ENCODE measurements at places on chromosomes 1 and 21.

DNA sequence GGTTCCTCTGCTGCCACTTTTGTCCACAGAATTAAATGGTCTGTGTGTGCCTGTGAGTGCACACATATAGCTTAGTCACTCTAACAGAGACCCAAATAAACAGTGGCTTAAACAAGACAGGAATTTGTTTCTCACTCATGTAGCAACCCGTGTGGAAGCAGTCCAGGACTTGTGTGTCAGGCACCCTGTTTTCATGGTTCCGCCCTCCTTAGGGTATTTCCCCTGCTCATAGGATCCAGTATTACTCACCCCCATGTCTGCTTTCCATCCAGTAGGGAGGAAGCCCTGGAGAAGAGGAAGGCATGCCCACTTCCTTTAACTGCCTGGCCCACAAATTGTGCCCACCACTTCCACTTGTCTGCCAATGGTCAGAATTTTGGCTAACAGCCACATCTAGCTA is 41.3 kb upstream of the TACSTD2 start:
- no peak for DNase-seq

GRCh38 chr1:1219341-1219740 is 5.4 kb upstream of the TNFRSF4 start:
- DNase-seq: no peak

- no peak for DNase-seq
Observed at GRCh38 chr1:98453066-98453465, 208.5 kb upstream of the SNX7 start.

- DNase-seq: no peak
Observed at GRCh38 chr21:46537026-46537425, 67.9 kb downstream of the S100B start.

GRCh38 chr1:30642391-30643120 is 80.8 kb downstream of the MATN1 start:
- no peak for DNase-seq

DNA sequence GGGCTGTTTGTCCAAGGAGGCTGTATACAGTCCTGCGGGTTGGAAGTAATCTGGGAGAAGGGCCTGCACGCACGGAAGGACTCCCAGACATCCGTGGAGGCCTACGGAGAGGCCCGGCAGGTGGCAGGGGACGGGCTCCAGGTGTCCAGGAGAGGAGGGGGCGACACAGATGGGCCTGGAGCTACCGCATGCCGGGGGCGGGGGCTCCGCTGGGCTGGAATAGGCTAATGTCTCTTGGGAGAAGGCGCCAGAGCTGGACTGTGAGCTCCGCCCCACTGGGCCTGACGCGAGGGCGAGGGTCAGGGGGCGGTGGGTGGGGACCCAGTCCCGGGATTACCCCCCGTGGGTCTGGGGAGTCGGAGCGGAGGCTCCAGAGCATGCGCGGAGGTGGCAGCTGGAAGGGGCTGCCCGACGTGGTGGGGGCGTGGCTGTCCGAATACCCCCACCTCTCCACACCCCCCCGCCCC is 659 bp downstream of the AGO1 start:
- DNase-seq: no peak

- no peak for DNase-seq
Observed at GRCh38 chr1:70090875-70091274, 114.5 kb downstream of the LRRC40 start.

DNA sequence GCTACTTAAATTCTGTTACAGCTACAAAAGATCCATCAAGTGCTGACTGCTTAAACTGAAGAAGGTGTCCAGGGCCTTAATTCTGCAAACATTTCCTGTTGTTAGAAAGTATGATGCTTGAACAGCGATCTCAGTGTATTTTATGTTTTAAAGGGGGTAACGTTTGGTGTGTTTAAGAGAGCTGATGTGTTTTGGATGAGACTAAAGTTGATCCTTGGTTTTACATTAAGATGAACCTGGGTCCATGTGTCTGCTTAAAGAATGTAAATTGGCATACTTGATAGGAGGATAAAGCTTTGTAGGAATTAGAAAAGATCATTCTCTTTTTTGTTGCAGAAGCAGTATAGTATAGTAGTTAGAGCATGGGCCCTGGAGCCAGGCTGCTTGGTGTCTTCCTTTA is 3.6 kb downstream of the IER5 start:
- DNase-seq: no peak

DNA sequence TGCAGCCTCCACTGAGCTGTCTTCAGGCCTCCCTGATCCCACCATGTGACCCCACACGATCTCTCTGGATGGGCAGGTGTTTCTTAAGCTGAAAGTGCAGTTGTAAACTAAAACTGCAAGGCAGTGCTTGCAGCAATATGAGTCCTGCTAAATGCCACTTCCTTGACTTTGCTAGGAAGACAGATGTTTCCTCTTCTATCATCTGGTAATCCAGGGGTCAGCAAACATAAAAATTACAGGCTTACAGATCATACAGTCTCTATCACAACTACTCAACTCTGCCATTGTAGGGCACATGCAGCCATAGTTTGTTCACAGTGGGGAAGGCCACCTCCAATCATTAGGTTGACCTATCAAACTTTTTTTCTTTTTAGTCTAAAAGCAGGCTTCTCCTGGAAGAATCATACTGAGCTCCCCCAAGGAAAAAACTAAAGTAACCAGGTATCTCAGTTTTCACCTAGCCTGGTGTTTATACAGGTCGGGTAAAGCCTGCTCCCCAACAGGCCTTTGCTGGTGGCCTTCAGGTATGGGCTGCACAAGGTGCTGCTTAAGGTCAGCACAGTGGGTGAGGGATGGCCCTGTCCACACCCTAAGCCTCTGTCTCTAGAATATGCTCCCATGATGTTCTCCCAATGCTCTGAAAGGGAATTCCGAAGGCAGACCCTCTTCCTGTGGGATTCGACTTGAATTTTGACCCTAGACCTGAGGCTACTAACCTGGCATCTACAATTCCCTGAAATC is 10.8 kb downstream of the ABCA4 start:
- no peak for DNase-seq

GRCh38 chr1:53390261-53390660 is 62.4 kb upstream of the LRP8 start:
- no peak for DNase-seq

- DNase-seq: no peak
Observed at GRCh38 chr1:53868565-53868964, 21.0 kb downstream of the YIPF1 start.

GRCh38 chr1:53385276-53386225 is 57.7 kb upstream of the LRP8 start:
- DNase-seq: no peak

DNA sequence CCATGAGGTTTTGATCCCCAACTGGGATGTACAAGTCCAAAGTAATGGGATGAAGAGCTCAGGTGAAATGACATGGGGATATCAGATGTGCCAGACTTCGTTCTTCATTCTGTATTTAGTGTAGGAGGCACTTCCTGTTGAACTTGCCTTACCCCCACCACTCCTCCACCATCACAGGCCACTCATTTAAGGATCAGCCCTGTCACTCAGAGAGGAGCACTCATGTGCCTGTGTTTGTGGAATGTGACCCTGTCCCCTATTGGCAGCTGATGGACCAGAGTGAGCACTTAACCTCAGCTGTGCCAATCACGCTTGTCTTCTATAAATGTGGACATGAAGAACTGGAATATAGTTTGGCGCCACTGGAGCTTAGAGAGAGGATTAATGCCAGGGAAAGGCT is 91.4 kb upstream of the CTTNBP2NL start:
- no peak for DNase-seq

DNA sequence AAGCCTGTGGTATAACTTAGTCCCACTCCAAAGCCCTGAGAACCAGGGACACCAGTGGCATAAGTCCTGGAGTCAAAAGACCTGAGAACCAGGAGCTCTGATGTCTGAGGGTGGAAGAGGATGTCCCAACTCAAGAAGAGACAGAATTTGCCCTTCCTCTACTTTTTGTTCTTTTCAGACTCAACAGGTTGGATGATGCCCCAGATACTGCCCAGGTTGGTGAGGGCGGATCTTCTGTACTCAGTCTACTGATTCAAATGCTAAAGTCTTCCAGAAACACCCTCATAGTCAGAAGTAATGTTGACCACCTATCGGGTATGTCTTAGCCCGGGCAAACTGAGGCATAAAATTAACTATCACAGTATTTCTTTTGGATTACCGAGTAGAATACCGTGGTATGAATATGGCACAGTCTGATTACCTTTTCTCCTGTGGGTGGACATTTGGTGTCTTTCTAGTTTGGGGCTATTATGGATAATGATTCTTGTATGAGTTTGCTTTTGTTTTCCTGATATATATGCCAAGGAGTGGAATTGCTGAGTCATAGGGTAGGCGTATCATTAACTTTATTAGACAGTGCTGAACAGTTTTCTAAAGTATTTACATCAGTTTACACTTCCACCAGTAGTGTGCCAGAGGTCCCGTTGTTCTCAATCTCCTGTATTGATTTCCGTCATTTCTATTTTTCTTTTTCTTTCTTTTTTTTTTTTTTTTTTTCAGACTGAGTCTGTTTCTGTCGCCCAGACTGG is 3.2 kb upstream of the CHAF1B start:
- no peak for DNase-seq

- no peak for DNase-seq
Observed at GRCh38 chr1:77012066-77012465, 144.8 kb downstream of the ST6GALNAC5 start.
